Activated CD4-positive, alpha-beta memory T cell treated with anti-CD3 and anti-CD28 coated beads, Interleukin-2, amount 10 ng/mL, durations not matched to agents 7 days and 5 days (primary cell): ENCODE measurements at places on chromosomes 12 and 14. TPM values are rescaled to one million over a fixed set of nuclear protein-coding genes. Genes with fewer than 3 reads are reported as not detected.

HOXC4 gene
- total RNA-seq: 0.15 TPM

MANSC4 gene
- not detected for total RNA-seq

TMEM106C gene
- 141 TPM for total RNA-seq

DENND5B gene
- total RNA-seq: 0.81 TPM

DNA sequence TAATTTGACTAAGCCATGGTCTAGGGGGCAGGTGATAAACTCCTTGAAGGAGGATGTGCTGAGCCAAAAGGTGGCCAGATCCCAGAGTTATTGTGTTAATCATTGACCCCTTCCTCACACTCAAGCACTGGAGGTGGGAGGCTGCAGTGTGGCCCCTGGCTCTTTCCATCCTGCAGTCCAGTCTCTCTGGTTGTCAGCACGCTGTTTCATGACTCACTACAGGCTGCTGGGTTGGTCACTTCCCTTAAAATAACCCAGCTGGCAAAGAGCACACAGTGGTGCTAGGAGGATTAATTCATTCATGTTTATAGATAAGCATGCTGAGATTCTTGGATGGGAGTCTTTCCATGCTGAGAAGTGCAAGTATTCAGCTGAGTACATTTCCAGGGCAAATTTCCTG lies 228.9 kb downstream of the ANO2 start:
- DNase-seq: no peak

- DNase-seq: no peak
These were observed 31.8 kb upstream of the ULK1 start for GRCh38 chr12:131862600-131862993.

GRCh38 chr14:71574976-71575375 lies 357.3 kb upstream of the RGS6 start:
- no peak for DNase-seq

GRCh38 chr14:50320283-50320682 lies 8.2 kb downstream of the DMAC2L start:
- no peak for DNase-seq

GRCh38 chr12:948238-948637 lies 1.3 kb downstream of the RAD52 start:
- DNase-seq: no peak

- no peak for DNase-seq
These were observed 288.3 kb upstream of the AMIGO2 start for GRCh38 chr12:47367912-47368537.

- DNase-seq: no peak
These were observed 69.0 kb downstream of the CPSF2 start for GRCh38 chr14:92190768-92191167.

GRCh38 chr14:80602946-80603345 lies 338.6 kb downstream of the CEP128 start:
- no peak for DNase-seq

DNA sequence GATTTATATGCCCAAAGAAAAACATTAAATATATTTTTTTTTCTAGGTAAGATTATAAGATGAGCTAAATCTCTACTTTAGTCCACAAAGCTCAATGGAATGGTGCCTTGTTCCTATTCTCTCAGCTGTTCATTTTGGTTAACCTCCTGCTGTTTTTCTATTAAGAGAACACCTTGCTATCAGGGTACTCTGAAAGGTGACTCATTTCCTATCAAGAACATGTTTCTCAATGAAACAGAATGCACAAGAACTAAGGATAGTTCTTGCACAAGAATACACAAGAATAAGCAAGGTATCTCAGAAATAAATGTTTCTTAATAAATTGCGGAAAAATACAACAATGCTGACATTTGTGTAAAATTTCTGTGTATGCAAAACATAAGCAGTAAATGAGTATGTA lies 14.1 kb downstream of the ABCD2 start:
- DNase-seq: no peak
